Right renal pelvis (tissue), 4 donors: ENCODE measurements at places on chromosomes 1 and 21. TPM values are rescaled to one million over a fixed set of nuclear protein-coding genes. Genes with fewer than 3 reads are reported as not detected.

DNA sequence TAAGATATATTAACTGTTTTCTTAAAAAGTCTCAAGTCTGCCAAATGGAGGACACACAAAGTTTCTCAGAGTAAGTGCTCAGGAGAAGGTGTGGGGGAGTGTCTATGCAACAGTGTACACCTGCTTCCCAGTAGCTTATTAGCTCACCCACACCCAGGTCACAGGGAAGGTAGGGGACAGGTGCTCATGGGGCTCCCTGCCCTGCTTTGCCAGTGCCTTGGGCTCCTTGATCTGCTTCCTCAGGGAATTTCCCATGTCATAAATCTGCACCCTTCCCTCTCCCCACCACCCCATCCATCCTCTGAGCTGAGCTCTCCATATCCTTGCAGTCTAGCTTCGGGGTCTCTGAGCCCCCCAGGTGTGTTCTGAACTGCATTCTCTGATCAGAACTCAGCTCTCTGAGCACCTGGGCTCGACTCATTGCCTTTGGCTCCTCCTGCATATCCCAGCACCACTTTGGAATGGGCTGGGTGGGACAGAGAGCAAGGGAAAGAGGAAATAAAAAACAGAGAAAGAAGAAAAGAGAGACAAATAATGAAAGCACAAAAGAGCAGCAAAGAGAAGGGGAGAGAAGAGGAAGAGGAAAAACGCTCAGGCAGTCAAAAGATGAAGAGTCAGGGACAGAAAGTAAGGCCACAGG, 87.0 kb upstream of the ATP1B1 start:
- DNase-seq, result no peak

DNA sequence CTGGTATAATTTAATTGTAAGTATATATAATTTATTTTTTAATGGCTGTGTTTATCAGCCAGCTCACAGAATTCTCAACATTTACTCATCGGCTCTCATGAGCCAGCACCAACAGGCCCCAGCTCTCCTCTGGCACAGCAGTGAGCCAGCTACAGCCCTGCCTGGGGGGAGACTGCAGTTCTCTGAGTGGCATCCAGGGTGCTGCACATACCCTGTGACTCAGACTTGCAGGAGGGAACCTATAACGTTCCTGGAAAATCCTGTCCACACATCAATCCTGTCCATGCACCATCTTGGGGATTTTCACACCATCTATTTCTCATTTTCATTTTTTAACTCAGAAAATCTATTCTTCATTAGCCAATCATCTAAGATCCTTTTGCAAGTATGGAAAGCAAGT, 36.5 kb downstream of the FHAD1 start:
- no peak for DNase-seq

- DNase-seq, result peak; percentile 2
Measured at GRCh38 chr1:34113887-34114286, 51.1 kb downstream of the CSMD2 start.

DNA sequence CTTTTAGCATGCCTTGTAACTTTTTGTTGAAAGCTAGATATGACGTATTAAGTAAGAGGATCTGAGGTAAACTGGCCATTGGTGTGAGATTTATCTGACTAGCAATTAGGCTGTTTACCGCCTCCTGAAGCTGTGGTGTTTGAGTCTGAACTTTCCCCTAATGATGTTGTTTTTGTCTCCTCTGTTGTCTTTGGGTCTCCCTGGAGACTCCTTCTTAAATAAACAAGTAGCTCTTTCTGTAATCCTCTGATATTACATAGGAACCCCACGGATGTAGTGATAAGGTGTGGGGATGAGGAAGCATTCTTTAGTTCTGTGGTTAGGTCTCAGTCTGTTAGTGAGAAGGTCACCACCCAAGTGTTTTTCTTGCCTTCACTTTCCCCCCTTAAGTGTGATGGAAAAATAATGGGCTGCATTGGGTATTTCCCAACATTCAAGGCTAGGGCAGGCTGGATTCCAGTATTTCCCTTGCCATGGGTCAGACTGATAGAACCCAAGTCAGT, 33.0 kb downstream of the PRSS38 start:
- no peak for DNase-seq

DNA sequence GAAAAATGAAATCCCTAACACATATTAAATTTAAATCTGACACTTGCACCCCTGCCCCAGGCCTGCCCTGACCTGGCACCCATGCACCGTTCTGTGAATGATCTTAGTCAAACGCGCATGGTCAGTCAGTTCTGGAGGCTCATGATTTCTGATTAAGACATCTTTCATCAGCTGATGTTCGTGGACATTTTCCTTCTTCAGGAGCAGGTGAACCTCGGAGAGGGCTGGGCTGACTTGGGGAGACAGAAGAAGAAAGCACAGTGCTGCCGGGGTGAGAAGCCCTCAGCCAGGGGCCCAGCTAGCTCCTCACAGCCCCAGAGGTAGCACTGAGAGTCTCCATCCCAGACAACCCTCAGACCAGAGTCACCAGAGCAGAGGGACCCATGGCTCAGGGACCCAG, 134.5 kb upstream of the AJAP1 start:
- DNase-seq, result no peak

GRCh38 chr1:51473331-51474115, 45.5 kb downstream of the EPS15 start:
- no peak for DNase-seq

DNA sequence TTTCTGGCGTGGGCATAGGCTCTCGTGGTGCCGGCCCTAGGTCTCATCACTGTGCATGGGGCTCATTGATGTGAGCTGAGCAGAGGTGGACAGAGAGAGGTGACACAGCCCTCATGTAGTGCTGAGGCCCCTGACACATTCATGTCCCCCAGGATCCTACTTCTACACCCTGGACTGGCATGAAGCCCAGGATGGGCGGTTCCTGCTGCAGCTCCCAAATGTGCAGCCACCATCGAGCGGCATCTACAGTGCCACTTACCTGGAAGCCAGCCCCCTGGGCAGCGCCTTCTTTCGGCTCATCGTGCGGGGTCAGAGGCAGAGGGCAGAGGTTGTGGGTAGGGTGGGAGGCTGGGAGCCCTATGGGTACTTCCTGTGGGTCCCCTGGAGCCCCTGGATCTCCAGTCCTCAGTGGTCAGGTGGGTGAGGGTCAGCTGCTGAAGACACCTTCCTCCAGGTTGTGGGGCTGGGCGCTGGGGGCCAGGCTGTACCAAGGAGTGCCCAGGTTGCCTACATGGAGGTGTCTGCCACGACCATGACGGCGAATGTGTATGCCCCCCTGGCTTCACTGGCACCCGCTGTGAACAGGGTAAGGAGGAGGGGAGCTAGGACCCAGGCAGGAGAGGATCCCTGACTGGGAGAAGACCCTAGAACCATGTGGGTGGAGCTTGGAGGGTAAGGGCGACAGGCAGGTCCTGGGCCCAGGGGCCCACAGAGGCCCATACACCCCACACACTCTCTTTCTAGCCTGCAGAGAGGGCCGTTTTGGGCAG, 6.1 kb downstream of the TIE1 start:
- DNase-seq, result no peak

DNA sequence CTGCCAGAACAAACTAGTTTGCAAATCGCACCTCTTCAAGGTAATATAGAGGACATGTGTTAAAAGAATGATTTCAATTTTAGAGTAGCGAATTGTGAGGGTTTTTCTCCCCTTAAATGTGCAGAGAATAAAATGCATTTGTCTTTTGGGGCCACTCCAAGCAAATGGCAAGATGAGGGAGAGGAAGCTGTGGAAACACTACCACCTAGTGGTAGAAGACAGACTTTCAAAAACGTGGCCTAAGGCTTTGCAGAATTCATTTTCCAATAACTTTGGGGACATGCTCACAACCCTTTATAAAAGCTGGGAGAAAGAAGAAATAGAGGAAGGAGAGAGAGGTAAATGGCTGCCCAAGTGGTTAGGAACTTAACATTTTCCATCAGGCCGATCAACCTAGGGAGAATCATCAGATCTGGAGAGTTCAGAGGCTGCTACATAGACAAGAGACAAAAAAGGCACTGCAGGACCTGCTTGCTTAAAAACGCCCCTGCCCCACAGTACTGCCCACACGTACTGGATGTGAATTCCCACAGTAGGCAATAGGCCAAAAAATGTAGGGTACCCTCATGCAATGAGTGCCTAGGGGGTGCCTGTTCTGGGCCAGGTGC, 15.7 kb upstream of the RCAN1 start:
- peak; percentile 41 for DNase-seq

Gene NHLH1
- 0.08 TPM for polyA plus RNA-seq
